ENCODE measurements at places on chromosomes 16 and 17.

DNA sequence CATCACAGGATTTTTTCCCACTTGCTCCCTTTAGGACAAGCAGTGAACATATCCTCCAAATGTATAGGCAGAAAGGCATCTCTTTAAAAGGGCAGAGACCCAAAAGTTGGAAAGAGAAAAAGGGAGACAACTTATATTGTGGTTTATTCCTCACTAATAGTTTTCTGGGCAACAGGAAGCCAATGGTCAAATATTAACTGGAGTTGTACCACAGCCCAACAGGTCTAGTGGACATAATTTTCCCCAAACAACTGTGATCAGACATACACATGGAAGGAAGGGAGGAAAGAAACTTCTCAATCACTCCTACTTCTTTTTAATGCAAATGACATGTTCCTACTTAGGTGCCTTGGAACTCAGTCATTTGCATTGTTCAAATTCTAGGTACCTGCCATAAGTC is 78.4 kb downstream of the SOX9 start:
- no peak for DNase-seq

- DNase-seq: no peak
Measured at GRCh38 chr16:66525396-66526180, 24.3 kb downstream of the TK2 start.

- DNase-seq: peak; percentile 48
Measured at GRCh38 chr16:50326835-50327465, 41.8 kb downstream of the BRD7 start.

GRCh38 chr17:47896672-47897490 is 845 bp downstream of the SP2 start:
- peak; percentile 38 for DNase-seq

- DNase-seq: no peak
Measured at GRCh38 chr16:68848786-68849185, 5.5 kb downstream of the TANGO6 start.

DNA sequence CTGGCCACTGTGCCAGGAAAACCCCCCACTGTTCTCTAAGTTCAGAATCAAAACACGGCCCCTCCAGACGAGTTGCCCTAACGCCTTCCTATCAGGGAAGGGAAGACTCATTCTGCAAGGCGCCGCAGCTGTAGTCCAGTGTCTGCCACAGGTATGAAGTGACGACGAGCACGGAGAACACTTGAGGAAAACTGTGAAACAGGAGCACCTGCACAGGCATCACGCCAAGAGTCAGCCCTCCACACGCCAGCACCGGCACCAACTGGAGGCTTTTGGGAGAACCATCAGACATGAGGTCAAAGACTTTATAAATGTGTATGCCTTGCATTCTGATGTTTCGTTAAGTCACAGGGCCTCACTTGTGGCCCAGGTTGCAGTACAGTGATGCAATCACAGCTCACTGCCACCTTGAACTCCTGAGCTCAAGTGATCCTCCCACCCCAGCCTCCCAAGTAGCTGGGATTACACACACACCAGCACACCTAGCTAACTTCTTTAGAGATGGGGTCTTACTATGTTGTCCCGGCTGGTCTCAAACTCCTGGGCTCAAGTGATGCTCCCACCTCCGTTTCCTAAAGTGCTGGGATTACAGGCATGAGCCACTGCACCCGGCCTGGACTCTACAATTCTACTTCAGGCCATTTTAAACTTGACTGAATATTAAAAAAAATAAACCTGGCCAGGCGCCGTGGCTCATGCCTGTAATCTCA is 22.9 kb downstream of the KLHDC4 start:
- no peak for DNase-seq

GRCh38 chr16:79062336-79062735 is 538.2 kb downstream of the MAF start:
- no peak for DNase-seq

DNA sequence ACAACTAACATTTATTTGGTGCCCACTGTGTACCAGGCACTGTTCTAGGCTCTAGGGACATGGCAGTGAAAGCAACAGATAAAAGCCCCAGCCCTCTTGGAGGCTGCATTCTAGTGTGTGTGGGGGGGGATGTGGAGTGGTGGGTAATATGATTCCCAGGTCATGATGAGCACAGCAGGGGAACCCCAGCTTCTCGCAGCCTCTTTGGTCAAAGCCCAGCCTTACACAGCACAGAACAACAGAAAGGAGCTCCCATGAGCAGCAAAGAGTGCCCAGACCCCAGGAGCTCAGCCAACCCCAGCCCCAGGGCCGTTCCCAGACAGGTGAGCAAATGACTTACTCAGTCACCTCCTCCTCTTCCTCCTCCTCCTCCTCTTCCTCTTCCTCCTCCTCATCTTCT is 21.9 kb downstream of the CNGB1 start:
- DNase-seq: no peak

- no peak for DNase-seq
Measured at GRCh38 chr17:46026166-46027047, 27.4 kb downstream of the STH start.

All from foreskin fibroblast (primary cell).